NCI-H1417 (cell line): ENCODE measurements at places on chromosomes 2 and 18.

DNA sequence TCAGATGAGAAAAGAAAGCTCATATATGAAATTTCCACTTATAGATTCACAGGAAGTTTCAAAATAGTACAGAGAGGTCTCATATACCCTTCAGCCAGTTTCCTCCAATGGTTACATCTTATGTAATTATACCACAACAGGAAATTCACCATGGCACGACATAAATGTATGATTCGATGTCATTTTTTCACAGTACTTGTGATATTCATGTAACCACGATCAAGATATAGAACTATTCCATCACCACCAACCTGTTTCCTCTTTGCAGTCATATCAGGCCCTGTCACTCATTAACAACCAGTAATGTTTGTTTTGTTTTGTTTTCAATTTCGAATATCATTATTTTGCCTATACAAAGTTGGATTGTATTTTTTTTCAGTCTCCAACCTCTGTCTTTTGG, 314.3 kb upstream of the POU3F3 start:
- no peak for DNase-seq

DNA sequence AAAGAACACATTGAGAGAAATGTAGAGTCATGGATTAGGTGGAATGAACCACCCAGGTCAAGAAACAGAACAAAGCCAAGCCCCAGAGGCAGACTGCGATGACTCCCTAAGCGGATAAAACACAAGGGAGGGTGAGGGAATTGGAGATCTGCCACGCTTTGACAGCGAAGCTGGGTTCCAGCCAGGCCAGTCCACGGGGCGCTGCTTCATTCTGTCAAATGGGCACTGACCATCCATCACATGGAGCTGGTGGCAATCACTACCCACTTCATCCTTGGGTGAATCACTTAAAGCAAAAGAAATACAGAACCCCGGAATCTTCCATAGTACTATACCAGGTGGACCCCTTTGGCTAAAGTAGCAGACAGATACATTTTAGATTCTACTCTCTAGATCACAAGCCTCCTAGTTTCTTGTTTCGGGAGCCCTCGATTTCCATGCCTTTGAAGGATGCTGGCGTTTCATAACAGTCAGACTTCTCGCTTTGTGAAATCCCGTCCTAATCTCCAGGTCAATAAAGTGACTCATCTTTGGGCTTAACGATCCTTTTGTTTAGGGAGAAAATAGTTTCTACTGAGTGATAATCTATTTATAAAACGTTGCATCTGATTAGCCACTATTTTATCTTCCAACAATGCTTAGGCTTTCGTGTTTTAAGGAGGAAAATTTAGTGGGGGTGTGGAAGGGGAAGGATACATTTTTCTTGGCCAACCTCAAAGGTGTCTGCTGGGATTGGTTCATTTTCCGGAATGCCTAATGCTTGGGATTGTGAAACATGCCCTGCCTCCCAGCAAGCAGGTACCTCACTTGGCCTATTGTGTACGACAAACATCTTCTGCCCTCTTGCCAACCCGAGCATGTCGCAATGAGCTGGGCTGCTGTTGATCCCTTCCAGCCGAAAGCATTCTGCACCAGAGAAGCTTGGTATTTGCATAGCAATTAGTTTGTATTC, 44.1 kb upstream of the HDAC4 start:
- no peak for DNase-seq

- DNase-seq: no peak
Measured at GRCh38 chr2:12317814-12318426, 398.8 kb upstream of the TRIB2 start.

GRCh38 chr2:71327916-71328315, 3.7 kb upstream of the ZNF638 start:
- no peak for DNase-seq

DNA sequence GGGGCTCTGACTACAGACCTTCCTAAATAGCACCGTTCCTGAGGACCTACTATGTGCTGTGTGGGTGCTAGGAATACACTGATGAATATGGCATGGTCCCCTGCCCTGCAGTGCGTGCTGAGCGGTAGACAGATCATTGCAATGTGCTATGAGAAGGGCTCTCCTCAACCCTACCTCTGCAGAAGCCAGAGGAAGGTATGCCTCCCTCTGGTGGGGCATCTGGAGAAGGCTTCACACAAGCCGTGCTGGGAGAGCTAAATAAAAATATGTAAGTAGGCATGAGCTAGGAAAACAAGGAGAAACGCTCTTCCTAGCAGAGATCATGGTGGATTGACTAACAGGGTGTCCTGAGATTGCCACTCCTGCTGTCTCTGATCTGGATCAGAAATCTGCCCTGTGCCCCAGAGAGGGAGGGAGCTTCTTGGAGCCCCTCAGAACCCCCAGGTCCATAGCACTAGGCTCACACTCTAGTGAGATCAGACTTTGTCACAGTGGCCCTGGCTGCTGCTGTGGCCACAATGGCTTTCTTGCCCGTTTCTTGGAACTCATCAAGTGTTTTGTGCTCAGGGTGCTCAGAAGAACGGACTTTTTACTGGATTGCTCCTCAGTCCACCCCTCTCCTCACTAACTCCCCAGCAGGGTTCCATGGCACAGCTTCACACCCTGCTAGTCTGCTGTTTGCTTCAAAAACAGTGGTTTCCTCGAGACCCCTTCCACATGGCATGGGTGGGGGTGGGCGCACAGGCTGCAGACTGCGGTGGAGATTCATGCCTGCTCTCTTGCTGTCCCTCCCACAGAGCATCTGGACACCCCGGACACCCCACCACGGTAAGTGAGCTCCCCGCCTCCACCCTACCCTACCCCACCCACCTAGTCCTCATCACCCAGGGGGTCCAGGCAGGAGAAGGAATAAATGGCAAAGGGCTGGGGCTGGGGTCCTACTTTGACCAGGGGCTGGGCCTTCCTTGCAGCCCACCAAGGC, 14.2 kb downstream of the SIGLEC15 start:
- DNase-seq: peak; percentile 46

- no peak for DNase-seq
Measured at GRCh38 chr18:66211749-66212148, 392.1 kb downstream of the CDH19 start.

DNA sequence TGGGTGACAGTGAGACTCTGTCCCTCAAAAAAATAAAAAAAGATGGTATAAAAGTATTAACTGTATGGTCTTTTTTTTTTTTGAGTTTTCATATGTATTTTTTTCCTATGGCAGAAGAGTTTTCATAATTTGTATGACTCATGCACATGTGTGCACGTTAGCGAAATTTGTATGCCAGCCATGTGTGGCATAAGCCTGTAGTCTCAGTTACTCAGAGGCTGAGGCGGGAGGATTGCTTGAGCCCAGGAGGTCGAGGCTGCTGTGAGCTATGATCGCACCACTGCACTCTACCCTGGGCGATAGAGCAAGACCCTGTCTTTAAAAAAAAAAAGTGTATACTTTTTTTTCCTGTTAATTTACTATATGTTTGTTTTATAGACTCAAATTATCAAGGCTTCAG, 160.8 kb downstream of the TGIF1 start:
- DNase-seq: no peak

DNA sequence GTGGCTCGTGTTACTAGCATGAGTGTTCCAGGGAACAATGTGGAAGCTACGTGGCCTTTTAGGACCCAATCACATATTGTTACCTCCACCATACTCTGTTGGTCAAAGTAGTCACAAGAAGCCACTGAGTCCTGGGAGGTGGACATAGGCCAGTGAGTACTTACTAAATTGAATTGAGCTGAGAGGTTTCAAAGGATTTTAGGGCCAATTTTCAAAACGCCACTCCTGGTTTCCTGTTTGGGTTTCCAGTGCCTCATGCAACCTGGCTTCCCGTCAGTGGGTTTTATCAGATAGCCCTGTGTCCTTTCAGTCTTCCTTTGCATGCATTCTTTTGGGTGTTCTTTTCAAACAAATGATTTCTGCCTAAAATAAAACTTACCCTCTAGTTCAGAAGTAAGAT, 56.3 kb downstream of the FBLN7 start:
- DNase-seq: no peak

DNA sequence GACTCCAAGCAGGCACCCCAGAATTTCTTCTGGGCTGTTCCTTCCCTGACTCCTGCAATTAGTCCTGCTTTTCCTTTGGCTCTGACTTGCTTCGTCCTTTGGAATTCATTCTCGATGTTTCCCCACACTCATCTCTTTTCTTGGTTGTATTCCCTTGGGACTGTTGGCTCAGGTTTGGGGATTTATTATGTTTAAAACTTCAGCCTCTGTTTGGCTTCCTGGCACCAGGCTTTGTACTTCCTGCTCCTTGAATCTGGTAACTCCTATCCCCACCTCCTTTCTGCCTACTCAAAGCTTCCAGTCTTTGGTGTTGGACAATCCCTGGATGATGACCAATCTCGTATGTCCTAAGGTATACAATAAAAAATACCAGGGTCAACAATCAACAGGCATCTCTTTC, 1.8 kb upstream of the KCNE4 start:
- no peak for DNase-seq

DNA sequence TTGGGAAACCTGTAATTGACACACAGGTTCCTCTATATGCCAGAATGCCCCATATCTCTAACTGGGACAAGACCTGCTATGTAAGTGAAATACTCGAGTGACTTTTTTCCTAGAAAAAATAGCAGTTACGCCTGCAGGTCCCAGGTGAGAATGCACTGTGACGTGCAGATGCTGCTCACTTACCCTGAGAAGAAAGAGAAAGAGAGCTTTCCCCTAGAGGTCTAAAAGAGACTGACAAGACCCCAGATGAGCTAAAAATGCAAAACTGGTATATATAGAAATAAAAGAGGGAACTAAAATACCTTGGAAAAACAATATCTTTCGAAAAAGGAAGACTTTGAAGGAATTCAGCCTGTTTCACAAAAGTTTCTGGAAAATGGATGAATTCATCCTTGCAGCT, 383.0 kb upstream of the DCC start:
- DNase-seq: no peak

DNA sequence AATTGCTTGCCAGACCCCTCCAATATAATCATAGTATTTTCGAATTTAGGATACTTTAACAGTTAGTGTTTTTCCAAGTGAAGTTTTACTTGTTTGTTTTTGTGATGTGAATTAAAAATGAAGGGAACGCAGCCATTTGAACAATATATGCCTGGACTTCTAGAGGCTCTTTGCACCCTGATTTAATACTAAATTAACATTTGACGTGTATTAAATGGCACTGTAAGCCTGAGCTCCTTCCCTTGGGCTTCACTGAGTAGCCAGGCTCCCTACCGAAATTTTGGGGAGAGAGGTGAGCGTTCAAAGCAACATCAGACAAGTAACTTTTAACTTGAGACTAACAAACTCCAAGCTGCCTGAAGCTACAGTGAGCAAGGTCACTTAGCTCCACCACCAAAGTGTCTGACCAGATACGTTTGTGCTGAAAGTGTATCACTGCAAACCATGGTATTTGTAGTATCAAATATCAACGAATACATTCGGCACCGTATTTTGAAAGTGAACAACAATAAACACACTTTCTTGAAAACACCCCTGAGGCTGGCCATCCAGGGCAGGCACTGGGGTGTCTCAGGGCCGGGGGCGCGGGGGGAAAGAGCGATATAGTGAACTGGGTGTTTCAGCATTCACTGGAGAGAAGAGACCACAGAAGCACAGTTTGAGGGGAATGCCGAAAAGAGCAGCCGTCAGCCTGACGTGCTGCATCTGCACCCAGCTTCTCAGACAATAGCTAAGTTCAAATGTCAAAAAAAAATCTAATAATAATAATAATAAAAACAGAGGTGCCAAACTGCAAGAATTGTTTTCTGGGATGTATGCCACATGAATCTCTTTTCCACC, 7.7 kb upstream of the POU3F3 start:
- no peak for DNase-seq

- no peak for DNase-seq
Measured at GRCh38 chr2:185745864-185746859, 7.6 kb downstream of the FSIP2 start.

- no peak for DNase-seq
Measured at GRCh38 chr2:123468071-123468470, 557.0 kb upstream of the CNTNAP5 start.

- no peak for DNase-seq
Measured at GRCh38 chr2:136347981-136348380, 230.0 kb upstream of the CXCR4 start.

- DNase-seq: no peak
Measured at GRCh38 chr2:53475766-53476165, 291.8 kb upstream of the CHAC2 start.

GRCh38 chr2:8754106-8754776, 72.4 kb downstream of the ID2 start:
- peak; percentile 89 for DNase-seq

- no peak for DNase-seq
Measured at GRCh38 chr2:98453083-98453482, 8.4 kb downstream of the INPP4A start.

DNA sequence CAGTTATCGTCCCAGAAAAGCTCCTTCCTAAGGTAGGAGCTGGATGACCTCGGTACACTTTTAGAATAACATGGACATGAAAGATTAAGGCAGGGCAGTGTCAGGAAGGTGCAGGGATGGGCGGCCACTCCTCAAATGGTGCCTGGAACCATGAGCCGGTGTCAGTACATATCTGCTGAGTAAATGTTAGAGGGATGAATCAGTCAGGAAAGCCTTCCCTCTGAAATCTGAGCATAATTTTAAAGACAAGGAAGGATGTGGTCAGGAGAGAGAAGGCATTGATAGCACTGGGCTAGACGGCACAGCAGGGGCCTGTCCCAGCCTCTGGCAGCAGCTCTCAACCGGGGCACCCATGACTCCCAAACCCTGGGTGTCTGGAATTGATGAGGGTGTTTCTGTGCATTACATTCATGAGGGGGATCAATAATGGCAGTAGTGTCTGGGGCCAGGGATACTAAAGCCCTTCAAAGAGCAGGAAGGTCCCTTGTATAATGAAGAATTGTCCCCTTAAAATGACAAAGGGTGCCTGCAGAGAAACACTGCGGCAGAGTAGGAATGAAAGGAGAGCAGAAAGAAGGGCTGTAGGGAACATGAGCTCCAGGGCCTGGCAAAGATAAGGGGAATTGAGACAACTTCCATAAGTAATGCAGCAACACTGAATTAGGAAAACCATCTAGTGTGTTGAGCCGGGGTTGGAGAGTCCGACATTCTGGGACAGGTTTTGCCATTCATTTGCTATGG, 162.3 kb upstream of the REV1 start:
- no peak for DNase-seq

GRCh38 chr2:237270520-237270919, 143.4 kb downstream of the COL6A3 start:
- DNase-seq: no peak

DNA sequence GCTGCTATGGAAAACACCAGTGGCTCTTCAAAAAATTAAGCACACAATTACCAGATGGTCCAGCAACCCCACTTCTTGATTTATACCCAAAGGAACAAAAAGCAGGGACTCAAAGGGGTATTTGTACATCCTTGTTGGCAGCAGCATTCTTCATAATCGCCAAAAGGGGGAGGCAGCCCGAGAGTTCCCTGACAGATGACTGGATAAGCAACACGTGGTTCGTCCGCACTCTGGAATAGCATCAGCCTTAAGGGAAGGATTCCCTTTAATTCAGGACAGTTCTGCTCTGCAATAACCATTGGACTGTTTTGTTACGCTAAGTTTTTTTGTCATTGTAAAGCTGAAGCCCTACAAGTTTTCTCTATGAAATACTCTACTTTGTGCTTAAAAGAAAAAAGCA, 76.7 kb upstream of the TWIST2 start:
- no peak for DNase-seq
